HCT116 (cell line): ENCODE measurements at places on chromosomes 1 and 21.

- peaks cover 91% of the 10 kb centered on the region for H3K27me3 ChIP-seq
- no peak overlapping the region for H3K27ac ChIP-seq
- no peaks in the 10 kb centered on the region for H3K36me3 ChIP-seq
- H3K4me3 ChIP-seq: no peak overlapping the region
Measured at GRCh38 chr1:153431427-153431826, 15.1 kb downstream of the S100A7A start.

DNA sequence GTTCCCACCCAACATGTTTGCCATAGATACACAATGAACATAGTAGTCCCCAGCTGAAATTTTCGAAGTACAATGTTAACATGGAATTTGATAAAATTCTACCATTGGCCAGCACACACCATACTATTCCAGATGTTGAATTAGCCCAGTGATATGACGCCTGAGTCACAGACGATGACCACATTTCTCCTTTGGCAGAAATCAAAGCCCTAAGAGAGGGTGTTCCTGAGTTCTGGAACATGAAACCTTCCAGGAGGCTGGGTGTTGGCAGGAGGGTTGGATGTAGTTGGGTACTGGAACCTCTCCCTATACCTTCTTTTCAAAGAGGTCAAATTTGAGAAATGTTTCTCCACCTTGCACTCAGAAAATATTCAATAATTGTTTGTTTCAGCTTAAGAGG lies 37.8 kb downstream of the LPAR3 start:
- H3K27me3 ChIP-seq: no peaks in the 10 kb centered on the region
- no peak overlapping the region for H3K27ac ChIP-seq
- no peak for DNase-seq
- H3K36me3 ChIP-seq: no peaks in the 10 kb centered on the region

GRCh38 chr1:78468521-78468920 lies 22.3 kb upstream of the PTGFR start:
- H3K27me3 ChIP-seq: no peaks in the 10 kb centered on the region
- no peak for DNase-seq
- H3K4me3 ChIP-seq: no peak overlapping the region
- H3K36me3 ChIP-seq: no peaks in the 10 kb centered on the region

- H3K36me3 ChIP-seq: no peaks in the 10 kb centered on the region
- H3K27me3 ChIP-seq: no peaks in the 10 kb centered on the region
- no peak overlapping the region for H3K4me3 ChIP-seq
- no peak for DNase-seq
- no peak overlapping the region for H3K27ac ChIP-seq
Measured at GRCh38 chr1:45895406-45895805, 92.0 kb downstream of the MAST2 start.

GRCh38 chr1:24301785-24302175 lies 17.4 kb upstream of the GRHL3 start:
- peaks cover 12% of the 10 kb centered on the region; the same call in 1 of the 2 replicates for H3K27me3 ChIP-seq
- H3K4me3 ChIP-seq: no peak overlapping the region
- H3K27ac ChIP-seq: no peak overlapping the region
- no peaks in the 10 kb centered on the region for H3K4me1 ChIP-seq

- no peak overlapping the region for H3K27ac ChIP-seq
- no peak for DNase-seq
- no peak overlapping the region for H3K4me3 ChIP-seq
- H3K36me3 ChIP-seq: peaks cover 35% of the 10 kb centered on the region
- H3K27me3 ChIP-seq: no peaks in the 10 kb centered on the region
Measured at GRCh38 chr1:150576367-150576711, 3.1 kb downstream of the MCL1 start.

DNA sequence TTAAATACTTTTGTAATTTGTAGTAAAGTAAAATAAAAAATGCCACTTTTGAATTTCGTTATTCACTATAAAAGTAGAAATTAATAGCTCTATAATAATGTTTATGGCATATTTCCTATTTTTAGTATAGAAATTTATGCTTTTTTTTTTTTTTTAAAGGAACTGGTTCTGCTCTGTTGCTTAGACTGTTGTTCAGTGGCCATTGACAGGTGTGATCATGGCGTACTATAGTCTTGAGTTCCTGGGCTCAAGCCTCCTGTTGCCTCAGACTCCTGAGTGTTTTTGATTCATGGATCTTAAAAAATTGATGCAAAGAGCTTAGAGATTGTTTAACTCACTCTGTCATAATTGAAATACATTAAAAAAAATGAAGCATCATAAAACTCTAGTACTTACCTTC lies 53.6 kb downstream of the RPS6KC1 start:
- DNase-seq: no peak
- H3K27me3 ChIP-seq: no peaks in the 10 kb centered on the region
- H3K4me1 ChIP-seq: peaks cover 2% of the 10 kb centered on the region
- H3K27ac ChIP-seq: no peak overlapping the region
- no peak overlapping the region for H3K4me3 ChIP-seq
- no peaks in the 10 kb centered on the region for H3K36me3 ChIP-seq

- H3K4me1 ChIP-seq: peaks cover 3% of the 10 kb centered on the region; the same call in 1 of the 2 replicates
- H3K4me3 ChIP-seq: no peak overlapping the region
- H3K27me3 ChIP-seq: peaks cover 8% of the 10 kb centered on the region; the same call in 1 of the 2 replicates
- DNase-seq: peak; percentile 37
- H3K36me3 ChIP-seq: no peaks in the 10 kb centered on the region
Measured at GRCh38 chr1:24586970-24587820, 31.3 kb downstream of the NCMAP start.
